ENCODE measurements at places on chromosomes 4 and X.

GRCh38 chrX:70423936-70424675 is 992 bp downstream of the GDPD2 start:
- no peak for DNase-seq

DNA sequence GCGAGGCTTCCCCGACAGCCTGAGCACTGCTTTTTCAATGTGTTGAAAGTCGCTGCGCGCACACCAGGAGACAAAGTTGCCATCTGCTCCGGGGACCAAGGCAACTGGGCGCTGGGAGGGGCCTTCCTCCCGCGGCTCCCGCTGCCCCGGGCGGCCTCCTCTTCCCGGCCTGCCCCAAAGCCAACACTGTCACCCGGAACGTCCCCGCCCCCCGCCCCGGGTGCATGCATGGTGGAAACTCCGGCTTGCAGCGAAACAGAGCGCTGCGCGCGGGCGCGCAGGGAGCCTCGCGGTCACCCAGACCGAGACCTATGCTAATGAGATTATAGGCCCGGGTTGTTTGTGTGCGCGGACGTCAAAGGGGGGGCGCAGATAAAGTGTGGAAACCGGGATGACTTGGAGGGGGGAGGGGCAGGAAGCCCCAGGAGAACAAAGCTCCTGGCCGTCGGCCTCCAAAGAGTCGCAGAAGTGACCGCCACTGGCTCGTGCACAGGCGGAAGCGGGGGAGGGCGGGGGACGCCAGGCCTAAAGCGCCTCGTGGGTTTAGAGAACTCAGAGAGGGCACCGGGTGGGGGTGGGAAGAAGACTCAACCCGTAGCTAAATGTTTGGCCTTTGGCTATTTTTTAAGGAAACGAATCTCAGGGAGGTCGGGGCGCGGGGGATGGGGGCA is 88.8 kb downstream of the BCOR start:
- DNase-seq = no peak

DNA sequence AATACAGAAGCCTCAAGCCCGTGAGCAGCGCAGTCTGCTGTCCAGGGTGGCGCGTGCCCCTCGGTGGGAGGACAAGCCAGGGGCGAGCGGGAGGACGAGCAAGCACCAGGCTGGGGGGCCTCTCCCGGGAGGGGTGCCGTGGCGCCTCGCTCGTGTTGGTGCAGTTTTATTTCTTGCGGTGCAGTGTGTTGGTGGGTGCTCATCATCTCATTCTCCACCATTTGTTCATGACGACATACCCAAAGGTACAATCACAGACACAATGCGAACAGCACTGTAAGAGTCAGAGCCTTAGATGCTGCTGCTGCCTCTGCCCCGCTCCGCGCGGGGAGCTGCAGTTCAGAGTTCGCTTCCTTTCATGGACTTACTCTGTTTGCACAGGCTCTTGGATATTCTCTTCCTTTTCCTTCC is 30.3 kb downstream of the RGS12 start:
- no peak for DNase-seq

GRCh38 chrX:45502396-45502795 is 301.7 kb upstream of the DIPK2B start:
- no peak for DNase-seq

GRCh38 chr4:185778307-185778706 is 33.7 kb downstream of the SORBS2 start:
- no peak for DNase-seq

GRCh38 chr4:6357476-6357875 is 87.8 kb downstream of the WFS1 start:
- DNase-seq = no peak

DNA sequence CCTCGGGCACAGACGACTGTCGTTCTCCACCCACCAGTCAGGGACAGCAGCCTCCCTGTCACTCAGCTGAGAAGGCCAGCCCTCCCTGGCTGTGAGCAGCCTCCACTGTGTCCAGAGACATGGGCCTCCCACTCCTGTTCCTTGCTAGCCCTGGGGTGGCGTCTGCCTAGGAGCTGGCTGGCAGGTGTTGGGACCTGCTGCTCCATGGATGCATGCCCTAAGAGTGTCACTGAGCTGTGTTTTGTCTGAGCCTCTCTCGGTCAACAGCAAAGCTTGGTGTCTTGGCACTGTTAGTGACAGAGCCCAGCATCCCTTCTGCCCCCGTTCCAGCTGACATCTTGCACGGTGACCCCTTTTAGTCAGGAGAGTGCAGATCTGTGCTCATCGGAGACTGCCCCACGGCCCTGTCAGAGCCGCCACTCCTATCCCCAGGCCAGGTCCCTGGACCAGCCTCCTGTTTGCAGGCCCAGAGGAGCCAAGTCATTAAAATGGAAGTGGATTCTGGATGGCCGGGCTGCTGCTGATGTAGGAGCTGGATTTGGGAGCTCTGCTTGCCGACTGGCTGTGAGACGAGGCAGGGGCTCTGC is 7.9 kb upstream of the MSANTD1 start:
- no peak for DNase-seq

DNA sequence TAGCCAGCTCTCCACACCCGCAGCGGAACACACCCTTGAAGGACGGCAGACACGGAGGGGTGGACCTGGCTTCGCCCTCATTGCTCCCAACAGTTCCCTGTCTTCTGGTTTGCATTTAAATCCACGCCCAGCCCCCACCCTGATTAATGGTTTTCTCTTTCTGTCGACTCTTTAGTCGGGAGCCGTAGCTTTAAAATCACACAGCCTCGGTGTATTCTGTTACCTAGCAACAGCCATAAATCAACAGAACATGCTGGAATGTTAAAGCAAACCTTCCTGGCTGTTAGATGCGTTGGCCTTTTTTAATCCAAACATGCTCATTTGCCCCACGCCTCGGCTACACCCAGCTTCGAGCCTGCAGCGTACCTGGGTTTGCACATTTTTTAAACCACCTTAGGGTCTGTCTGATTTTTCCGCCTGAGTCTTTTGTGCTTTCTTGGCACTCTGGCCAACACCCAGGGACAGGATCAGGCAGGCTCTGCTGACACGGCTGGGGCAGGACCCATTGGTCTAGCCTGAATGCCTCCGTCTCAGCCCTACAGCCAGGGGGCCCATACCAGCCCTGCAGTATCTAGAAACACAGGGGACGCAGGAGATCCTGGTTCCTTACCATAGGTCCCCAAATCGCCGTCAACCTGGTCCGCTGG is 21.4 kb upstream of the PPP2R2C start:
- DNase-seq = no peak

Data from stimulated activated CD8-positive, alpha-beta memory T cell treated with anti-CD3 and anti-CD28 coated beads, Interleukin-2, amount 100 ng/mL, for 1 hour (primary cell).